Activated CD8-positive, alpha-beta T cell treated with anti-CD3 and anti-CD28 coated beads, Interleukin-2, amount 10 ng/mL, durations not matched to agents 7 days and 5 days (primary cell): ENCODE measurements at places on chromosomes 1 and 21. TPM values are rescaled to one million over a fixed set of nuclear protein-coding genes. Genes with fewer than 3 reads are reported as not detected.

- H3K36me3 ChIP-seq, result no peaks in the 10 kb centered on the region
- no peak overlapping the region for H3K27ac ChIP-seq
- no peaks in the 10 kb centered on the region for H3K4me1 ChIP-seq
- H3K4me3 ChIP-seq, result no peak overlapping the region
Measured at GRCh38 chr1:232705815-232706575, 76.1 kb upstream of the SIPA1L2 start.

GRCh38 chr1:239861985-239862384, 229.7 kb upstream of the FMN2 start:
- H3K27me3 ChIP-seq, result peaks cover 2% of the 10 kb centered on the region
- DNase-seq, result no peak
- H3K4me1 ChIP-seq, result no peaks in the 10 kb centered on the region
- no peak overlapping the region for H3K27ac ChIP-seq
- no peaks in the 10 kb centered on the region for H3K36me3 ChIP-seq

- no peak for DNase-seq
- H3K4me1 ChIP-seq, result no peaks in the 10 kb centered on the region
- H3K27ac ChIP-seq, result no peak overlapping the region
- no peaks in the 10 kb centered on the region for H3K36me3 ChIP-seq
Measured at GRCh38 chr1:14571810-14572767, 26.4 kb upstream of the KAZN start.

DNA sequence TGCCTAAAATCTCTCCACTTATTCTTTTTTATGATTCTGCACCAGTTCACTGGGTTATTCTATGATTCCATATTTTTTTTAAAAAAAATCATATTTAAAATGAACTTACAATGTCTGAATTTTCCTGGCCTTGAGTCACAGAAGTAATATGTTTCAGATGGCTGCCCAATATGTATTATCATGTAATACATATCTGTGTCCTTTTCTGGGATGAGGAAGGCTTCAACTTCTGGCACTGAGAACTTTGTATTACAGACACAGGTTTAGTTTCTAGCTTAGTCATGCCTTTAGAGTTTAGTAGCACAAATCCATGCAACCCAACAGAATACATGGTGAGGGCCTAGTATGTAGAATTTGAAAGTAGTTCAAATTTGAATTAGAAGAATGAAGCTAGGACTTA, 7.8 kb upstream of the HSD17B7 start:
- H3K27ac ChIP-seq, result no peak overlapping the region
- H3K27me3 ChIP-seq, result peaks cover 28% of the 10 kb centered on the region
- H3K4me1 ChIP-seq, result no peaks in the 10 kb centered on the region
- no peak for DNase-seq

GRCh38 chr21:29939924-29940275, at the start of gene GRIK1:
Gene GRIK1 (minus strand): TSS chr21:29939996.
- H3K4me1 ChIP-seq, result peaks cover 2% of the 10 kb centered on the region
- no peak within 1 kb of the TSS for H3K27ac ChIP-seq
- DNase-seq, result no peak
- no peak within 1 kb of the TSS for H3K4me3 ChIP-seq

GRCh38 chr1:21182181-21182731, 5.6 kb upstream of the EIF4G3 start:
- DNase-seq, result no peak
- H3K4me1 ChIP-seq, result peaks cover 6% of the 10 kb centered on the region

DNA sequence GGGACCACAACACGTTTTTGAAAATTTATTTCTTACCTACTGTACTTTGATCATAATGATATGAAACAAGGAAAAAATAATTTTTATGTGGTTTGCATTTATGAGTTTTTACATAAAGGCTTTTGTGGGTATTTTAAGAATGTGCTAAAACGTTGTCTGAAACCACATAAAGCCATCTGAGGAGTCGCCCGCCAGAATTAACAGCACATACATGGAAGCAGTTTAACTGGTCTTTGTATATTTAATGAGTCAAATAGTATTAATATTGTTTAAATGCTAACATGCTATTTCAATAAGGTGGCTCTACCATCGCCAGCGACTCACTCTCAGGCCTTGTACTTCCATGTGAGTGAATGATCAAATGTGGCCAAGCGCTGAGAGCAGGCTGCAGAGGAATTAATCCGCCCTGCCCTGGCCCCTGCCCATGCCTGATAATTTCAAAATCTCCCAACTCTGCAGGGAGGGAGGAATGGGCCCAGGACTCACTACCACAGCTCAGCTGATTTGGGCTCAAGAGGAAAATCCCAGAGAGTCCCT, 49.6 kb downstream of the SLC66A1 start:
- DNase-seq, result no peak
- H3K4me3 ChIP-seq, result no peak overlapping the region

DNA sequence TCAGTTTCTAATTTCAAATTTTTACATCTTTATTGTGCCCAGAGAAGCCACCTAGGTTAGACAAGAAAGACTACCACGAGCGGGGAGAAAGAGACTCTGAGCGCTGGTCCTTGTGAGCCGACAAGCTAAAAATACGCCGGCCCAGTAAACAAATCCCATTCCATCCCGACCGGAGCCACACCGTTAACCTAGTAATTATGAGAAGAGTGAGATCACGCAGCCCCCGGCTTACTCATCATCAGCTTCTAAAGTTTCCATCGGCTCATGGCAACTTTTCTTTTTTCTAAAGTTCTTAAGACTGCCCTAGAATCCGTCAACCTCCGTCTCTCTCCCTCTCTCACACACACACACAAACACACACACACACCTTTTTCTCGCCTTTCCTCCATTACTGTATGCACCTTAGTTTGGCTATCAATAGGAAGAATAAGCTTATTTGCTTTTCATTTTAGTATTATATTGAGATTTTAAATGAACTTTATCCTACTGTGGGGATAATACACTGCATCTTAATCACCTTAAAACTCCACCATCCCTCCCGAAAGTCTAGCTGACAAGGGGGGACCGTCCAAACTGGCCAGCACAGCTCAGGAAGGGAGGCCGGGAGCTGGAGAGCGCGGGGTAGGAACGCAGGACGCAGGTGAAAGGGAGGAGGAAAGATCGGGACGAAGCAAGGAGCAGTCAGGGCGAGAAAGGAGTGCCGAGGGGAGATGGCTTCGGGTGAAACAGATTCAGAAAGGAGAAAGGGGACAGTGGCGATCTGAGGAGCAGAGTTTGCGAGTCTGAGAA, 728 bp downstream of the OTUD7B start:
- H3K4me3 ChIP-seq, result peak overlapping the region; percentile 97
- peak; percentile 56 for DNase-seq
- no peaks in the 10 kb centered on the region for H3K27me3 ChIP-seq
- H3K27ac ChIP-seq, result peak overlapping the region; percentile 94
- peaks cover 35% of the 10 kb centered on the region for H3K4me1 ChIP-seq
- H3K36me3 ChIP-seq, result peaks cover 9% of the 10 kb centered on the region

GRCh38 chr1:7491109-7491817, 279.8 kb upstream of the VAMP3 start:
- H3K4me3 ChIP-seq, result no peak overlapping the region
- H3K4me1 ChIP-seq, result no peaks in the 10 kb centered on the region
- H3K36me3 ChIP-seq, result no peaks in the 10 kb centered on the region
- no peaks in the 10 kb centered on the region for H3K27me3 ChIP-seq
- no peak for DNase-seq

- peaks cover 15% of the 10 kb centered on the region for H3K27me3 ChIP-seq
- no peak for DNase-seq
- no peak overlapping the region for H3K27ac ChIP-seq
- no peak overlapping the region for H3K4me3 ChIP-seq
- no peaks in the 10 kb centered on the region for H3K4me1 ChIP-seq
- H3K36me3 ChIP-seq, result no peaks in the 10 kb centered on the region
Measured at GRCh38 chr1:101437800-101438199, 201.0 kb downstream of the S1PR1 start.

GRCh38 chr1:100930494-100930893, 34.6 kb downstream of the SLC30A7 start:
- no peak for DNase-seq
- H3K27ac ChIP-seq, result no peak overlapping the region
- H3K4me1 ChIP-seq, result peaks cover 45% of the 10 kb centered on the region
- H3K27me3 ChIP-seq, result no peaks in the 10 kb centered on the region

DNA sequence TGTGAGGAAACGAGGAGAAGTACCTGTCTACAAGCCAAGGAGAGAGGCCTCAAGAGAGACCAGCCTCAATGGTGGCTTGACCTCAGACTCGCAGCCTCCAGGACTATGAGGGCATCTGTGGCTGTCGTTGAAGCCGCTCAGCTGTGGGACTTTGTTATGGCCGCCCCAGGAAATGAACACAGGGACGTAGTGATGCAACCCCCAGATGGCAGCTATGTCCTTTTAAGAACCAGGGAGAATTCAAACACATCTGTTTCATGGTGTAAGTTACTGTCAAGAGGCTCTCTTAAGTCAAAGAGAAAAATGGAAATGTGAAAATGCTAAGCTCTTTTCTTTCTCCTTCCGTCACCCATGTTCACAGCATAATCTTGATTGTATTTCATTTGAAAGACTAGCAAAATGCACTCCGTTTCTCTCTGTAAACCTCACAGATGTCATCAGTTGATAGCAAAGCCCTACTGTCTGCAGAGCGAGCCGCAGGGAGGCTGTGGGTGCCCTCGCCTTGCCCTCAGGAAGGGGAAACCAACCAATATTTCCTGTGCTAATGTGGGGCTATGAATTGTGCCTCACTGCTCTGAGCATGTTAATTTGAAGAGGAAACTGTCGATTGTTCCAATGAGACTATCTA, 21.3 kb downstream of the UBASH3A start:
- peaks cover 77% of the 10 kb centered on the region for H3K4me1 ChIP-seq
- H3K4me3 ChIP-seq, result peak overlapping the region; percentile 67
- H3K36me3 ChIP-seq, result peaks cover 89% of the 10 kb centered on the region
- peak; percentile 89 for DNase-seq
- H3K27me3 ChIP-seq, result no peaks in the 10 kb centered on the region
- H3K27ac ChIP-seq, result peak overlapping the region; percentile 90

GRCh38 chr1:159891275-159892157, 8.4 kb downstream of the CFAP45 start:
- no peak overlapping the region for H3K4me3 ChIP-seq
- peak; percentile 84 for DNase-seq
- H3K27ac ChIP-seq, result no peak overlapping the region
- H3K4me1 ChIP-seq, result peaks cover 21% of the 10 kb centered on the region
- H3K36me3 ChIP-seq, result no peaks in the 10 kb centered on the region

DNA sequence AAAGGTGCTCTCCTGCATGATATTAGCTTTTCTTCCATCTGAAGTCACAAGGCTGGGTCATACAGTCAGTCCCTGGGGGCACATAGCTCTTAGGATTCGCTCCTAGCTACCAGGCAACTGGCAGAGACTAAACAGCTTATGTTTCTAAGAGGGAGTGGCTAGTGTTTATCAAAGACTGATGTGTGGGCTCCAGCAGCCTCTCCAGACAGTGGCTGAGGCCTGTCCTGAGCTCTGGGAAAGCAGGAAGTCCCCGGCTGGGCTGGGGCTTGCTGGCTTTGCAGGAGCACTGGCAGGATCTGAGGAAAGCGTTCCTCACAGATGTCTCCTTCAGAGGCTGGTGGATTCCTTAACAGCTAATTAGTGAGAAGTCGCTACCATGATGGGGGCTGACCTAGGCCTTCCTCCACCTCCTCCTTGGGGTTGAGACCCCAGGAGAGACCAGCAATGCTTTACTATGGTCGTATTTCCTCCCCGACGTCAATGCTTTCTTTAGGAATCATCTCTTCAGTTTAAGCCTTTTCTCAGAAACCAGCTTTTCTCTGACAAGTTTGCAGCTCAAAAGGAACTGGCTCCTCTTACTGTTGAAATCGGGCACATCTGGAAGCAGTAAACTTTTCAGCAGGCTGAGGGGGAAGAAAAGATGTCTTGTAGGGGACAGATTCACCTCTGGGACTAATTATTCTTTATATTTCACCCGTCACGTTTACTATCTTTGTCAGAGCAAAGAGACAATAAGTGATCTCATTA, 33.5 kb upstream of the HHAT start:
- no peak overlapping the region for H3K4me3 ChIP-seq
- no peaks in the 10 kb centered on the region for H3K4me1 ChIP-seq
- H3K36me3 ChIP-seq, result no peaks in the 10 kb centered on the region

DNA sequence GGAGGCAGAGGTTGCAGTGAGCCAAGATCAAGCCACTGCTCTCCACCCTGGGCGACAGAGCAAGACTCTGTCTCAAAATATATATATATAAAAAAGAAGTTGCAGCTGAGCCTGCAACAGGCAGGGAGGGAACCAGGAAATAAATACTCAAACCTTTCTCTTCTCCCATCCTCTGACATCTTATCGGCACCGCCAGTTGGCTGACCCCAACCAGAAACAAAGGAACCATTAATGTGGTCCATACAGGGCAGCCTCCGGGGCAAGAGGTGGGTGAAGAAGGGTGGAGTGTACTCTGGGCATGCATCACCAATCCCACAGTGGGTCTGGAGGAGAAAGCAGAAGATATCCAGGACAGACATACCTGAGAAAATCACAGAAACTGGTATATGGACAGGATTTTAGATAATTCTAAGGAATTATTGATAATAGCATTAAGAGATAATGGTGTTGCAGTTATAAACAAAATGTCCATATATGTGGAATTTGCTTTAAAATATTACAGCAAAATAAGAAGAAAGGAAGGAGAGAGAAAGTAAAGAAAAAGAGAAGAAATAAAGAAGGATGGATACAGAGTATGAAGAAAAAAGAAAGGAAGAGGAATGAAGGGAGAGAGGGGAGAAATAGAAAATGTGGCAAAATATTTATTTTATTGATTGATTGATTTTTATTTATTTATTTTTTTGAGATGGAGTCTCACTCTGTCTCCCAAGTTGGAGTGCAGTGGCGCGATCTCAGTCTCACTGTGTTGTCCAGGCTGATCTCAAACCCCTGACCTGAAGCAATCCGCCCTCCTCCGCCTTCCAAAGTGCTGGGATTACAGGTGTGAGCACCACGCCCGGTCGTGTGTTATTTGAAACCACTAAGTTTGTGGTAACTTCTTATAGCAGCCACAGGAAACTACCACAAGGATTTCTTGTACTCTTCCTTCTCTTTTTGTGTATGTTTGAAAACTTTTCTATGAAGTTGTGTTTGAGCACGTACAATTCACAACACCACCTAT, 4.1 kb upstream of the PTAFR start:
- H3K4me3 ChIP-seq, result peak overlapping the region; percentile 42
- H3K27ac ChIP-seq, result peak overlapping the region; percentile 56
- DNase-seq, result no peak
- H3K27me3 ChIP-seq, result peaks cover 47% of the 10 kb centered on the region

GRCh38 chr1:101653482-101653946, 343.2 kb downstream of the OLFM3 start:
- no peak for DNase-seq
- H3K36me3 ChIP-seq, result no peaks in the 10 kb centered on the region
- no peak overlapping the region for H3K27ac ChIP-seq
- H3K27me3 ChIP-seq, result no peaks in the 10 kb centered on the region
- H3K4me3 ChIP-seq, result no peak overlapping the region

PRKACB gene
- 96.3 TPM for total RNA-seq

NR5A2 gene
- not detected for total RNA-seq

LCE2B gene
- total RNA-seq, result not detected

VANGL2 gene
- total RNA-seq, result not detected

GNG4 gene
- 0.23 TPM for total RNA-seq

CFAP45 gene
- 0.34 TPM for total RNA-seq

PDC gene
- total RNA-seq, result not detected

KDM5B gene
- total RNA-seq, result 52.2 TPM

DNASE2B gene
- not detected for total RNA-seq
